Esophagus squamous epithelium (tissue), 5 donors: ENCODE measurements at places on chromosomes 3 and 15.

DNA sequence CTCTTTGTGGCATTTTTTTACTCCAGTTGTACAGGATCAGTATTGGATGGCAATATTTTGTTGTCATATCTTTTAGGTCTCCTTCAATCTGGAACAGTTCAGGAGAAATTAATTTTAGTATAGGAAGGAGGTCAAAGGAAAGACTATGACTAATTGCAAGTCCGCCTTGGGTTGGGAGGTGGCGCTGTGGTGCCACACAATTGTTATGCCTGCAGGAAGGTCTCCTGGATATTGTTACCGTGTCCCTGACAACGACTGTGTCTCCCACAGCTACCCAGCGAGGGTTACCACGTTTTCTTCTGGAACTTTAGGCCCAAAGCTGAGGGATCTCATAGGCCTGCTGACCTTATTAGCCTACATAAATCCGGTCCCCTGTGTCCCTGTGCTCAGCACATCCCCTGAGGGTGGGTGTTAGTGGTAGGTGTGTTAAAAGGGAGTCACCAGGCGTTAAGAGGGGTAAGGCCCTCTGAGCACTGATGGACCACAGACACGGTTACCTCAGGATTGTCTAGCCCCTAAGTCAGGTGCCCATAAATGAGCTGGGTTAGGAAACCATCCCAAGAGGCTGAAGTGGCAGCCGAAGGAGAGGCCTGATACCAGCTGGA is 31.5 kb downstream of the KCNAB1 start:
- DNase-seq = no peak
- H3K36me3 ChIP-seq = no peaks in the 10 kb centered on the region
- H3K27me3 ChIP-seq = no peaks in the 10 kb centered on the region
- no peak overlapping the region for H3K27ac ChIP-seq

DNA sequence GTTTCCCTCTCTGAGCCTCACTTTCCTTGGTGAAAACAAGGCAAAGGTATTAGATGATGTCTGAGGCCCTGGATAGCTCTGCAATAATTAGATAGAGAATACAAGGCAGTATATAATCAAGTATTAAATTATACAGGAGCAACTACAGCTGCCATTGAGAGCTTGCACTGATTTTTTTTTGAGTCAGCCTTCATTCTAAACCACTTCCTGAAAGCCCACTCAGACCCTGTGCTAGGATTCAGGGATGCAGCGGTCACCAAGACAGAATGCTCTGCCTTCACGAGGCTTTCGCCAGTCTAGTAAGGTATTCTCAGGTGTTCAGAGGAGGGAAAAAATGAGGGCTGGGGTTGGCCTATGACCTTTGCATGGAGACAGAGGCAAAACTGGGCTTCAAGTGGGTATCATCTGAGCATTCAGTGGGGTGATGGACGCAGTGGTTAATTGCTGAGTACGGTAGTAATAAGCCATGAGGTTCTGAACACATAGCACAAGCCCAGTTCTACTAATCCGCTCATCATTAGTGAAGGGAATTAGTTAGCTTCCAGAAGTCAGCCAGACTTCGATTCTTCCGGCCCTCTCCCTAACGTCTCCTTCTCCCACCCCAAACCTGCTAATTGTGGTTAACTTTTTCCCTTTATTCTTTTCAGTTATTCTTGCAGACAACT is 3.6 kb downstream of the VGLL4 start:
- no peaks in the 10 kb centered on the region for H3K36me3 ChIP-seq
- peak overlapping the region; percentile 89 for H3K27ac ChIP-seq
- no peaks in the 10 kb centered on the region for H3K27me3 ChIP-seq
- no peak overlapping the region for H3K4me3 ChIP-seq
- H3K4me1 ChIP-seq = peaks cover 92% of the 10 kb centered on the region
- no peak for DNase-seq

DNA sequence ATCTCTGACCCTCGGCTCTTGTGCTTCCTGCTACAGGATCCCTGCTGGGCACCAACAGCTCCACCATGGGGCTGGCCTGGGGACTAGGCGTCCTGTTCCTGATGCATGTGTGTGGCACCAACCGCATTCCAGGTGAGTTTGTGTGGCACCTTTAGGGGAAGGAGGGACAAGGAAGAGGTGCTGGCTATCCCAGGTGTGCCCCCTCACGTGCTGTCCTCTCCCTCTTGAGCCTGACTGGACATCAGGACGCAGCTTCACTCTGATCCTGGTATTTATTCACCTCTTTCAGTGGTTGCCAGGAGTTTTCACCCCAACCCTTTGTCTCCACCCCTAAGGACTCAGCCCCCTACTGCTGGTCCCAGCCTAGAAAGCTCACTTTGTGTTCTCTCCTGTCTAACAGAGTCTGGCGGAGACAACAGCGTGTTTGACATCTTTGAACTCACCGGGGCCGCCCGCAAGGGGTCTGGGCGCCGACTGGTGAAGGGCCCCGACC is 960 bp downstream of the THBS1 start:
- no peaks in the 10 kb centered on the region for H3K27me3 ChIP-seq
- H3K4me1 ChIP-seq = peaks cover 84% of the 10 kb centered on the region
- no peak for DNase-seq
- peaks cover 47% of the 10 kb centered on the region for H3K36me3 ChIP-seq

GRCh38 chr3:39271363-39271914 is 8.4 kb downstream of the CX3CR1 start:
- H3K4me1 ChIP-seq = no peaks in the 10 kb centered on the region
- no peak for DNase-seq
- no peaks in the 10 kb centered on the region for H3K36me3 ChIP-seq
- no peak overlapping the region for H3K27ac ChIP-seq
- H3K27me3 ChIP-seq = no peaks in the 10 kb centered on the region

DNA sequence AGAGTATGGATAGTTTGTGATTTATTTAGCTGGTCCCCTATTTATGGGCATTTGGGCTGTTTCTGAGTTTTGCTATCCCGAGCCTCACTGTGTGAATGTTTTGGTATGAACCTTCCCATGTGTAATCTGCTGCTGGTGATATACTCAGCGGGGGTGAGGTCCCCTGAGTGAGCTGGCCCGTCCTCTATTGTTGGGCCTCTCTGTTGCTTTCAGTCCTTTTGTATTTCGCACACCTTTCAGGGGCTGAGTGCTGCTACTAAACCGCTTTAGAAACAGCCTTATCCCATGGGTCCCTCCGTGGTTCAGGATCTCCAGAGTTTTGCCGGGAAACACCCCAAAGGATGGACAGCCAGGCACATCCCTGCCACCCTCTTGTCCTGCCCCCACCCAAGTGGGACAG is 94.5 kb downstream of the WNT7A start:
- H3K36me3 ChIP-seq = no peaks in the 10 kb centered on the region
- no peak overlapping the region for H3K27ac ChIP-seq
- no peak for DNase-seq
- H3K27me3 ChIP-seq = no peaks in the 10 kb centered on the region
